Astrocyte (in vitro differentiated cells and primary cell): ENCODE measurements at places on chromosomes 3 and 15.

DNA sequence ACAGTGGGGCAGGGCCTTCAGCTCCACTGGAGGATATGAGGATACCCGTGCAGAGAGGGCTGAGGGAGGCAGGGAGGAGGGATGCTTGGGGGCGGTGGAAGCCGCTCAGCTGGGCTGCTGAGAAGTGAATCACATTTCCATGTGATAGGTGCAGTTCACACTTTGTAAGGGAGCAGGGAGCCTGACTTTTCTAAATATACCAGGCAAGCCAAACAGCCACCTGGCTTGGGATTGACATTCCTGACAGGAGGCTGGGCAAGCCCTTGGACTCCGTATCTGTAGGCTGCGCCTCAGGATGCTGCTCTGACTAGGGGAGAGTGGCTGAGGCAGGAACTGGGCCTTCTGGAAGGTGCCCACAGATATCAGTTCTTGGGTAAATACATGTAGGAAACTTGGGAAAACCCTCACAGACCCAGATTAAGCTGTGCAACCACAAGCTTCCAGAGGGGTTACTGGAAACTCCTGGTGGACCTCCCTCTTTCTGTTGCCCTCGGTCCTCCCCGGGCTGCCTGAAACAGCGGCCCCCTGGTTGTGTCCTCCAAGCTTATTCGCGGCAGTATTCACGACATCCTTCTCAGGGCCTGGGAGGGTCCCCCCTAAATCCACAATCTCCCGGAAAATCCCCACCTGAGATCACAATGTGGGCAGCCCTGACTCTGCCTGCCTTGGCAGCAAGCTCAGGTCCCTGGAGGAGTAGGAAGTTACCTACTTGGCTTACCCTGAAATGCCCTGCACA is 33.0 kb upstream of the ADCY5 start:
- DNase-seq, result no peak

GRCh38 chr3:94587291-94587690 is 524.4 kb downstream of the NSUN3 start:
- no peak for DNase-seq

- no peak for DNase-seq
Measured at GRCh38 chr3:196772897-196773296, 33.2 kb downstream of the PAK2 start.

DNA sequence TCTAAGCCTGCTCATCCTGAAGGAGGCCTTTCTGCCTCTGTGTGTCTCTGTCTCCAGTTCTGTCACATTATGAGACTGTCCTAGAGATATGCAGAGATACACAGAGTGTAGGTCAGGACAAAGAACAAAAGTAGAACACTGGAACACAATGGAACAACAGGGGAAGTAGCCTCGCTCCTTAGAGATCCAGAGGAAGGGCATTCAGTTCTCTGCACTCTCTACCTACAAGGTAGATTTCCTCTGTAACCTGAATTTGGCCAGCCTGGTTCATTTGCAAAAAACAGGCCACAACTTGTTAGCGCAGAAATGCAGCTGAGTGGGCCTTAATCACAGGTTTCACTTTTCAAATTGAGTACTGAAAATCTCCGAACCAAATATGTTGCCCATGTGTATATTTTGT is 19.4 kb downstream of the NEK10 start:
- DNase-seq, result no peak

GRCh38 chr15:52220937-52221660 is 29.9 kb upstream of the GNB5 start:
- no peak for DNase-seq

DNA sequence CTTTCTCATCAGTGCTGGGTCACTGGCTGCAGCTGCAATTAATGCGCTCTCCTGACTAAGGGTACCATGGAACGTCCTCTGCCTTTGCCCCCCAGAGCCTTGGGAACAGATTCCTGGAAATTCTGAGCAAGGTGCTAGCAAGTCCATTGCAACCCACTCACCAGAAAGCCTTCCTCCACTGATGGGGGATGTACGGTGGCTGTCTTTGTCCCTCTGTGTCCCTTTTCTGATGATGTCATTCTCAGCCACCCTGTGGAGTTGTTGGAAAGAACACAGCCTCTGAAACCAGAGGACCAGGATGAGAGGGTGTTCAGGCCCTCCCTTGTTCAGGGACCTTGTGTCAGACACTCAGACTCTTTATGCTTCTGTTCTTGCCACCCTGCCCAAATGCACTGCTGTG is 38.1 kb upstream of the ZBTB38 start:
- DNase-seq, result no peak

DNA sequence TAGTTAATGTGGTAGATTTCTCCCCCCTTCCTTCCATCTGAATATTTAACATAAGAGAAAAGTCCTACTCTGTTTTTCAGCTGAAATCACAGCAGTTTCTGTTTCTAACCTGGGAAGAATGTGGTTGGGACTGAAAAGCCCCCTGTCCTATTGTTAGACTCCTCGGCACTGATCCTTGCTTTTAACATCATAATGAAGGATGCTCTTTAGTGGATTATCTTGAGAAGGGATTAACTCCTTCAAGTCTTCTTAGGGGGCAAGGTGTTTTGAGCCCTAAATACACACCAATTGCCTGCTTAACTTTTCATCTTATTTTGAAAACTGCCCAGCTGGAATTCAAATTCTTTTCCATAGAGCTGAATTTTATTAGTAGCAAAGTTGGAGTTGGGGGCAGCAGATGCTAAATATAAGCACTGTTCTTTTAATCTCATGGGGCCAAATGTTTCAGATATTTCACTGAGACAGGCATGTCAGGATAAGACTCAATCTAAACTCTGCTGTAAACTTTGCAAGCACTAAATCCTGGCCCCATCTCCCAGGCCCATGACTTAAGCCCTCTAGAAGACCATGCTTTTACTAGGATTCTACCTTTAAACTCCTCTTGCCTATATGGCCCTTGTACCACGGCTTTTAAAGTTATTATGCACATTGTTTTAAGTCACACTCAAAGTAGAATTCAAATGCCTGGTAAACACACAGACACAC is 243.2 kb upstream of the NR2F2 start:
- no peak for DNase-seq

GRCh38 chr3:69288161-69288895 is 97.6 kb downstream of the FRMD4B start:
- DNase-seq, result no peak

DNA sequence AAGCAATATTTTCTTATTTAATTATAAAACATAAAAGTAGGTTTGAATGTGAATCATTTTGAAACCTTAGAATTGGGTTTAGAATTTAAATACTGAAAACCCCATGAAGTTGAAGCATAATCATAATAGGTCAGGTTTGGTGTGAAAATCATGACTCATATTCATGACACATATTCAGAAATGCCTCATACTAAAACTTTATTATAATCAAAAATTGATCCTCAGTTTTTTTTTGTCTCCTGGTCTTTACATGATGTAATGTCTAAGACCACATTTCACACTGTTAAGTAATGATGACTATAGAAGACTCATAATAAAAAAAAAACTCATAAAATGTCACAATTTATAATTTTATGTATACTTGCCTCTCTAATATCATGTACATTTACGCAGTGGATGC is 190.4 kb downstream of the FOXP1 start:
- DNase-seq, result peak; percentile 25

DNA sequence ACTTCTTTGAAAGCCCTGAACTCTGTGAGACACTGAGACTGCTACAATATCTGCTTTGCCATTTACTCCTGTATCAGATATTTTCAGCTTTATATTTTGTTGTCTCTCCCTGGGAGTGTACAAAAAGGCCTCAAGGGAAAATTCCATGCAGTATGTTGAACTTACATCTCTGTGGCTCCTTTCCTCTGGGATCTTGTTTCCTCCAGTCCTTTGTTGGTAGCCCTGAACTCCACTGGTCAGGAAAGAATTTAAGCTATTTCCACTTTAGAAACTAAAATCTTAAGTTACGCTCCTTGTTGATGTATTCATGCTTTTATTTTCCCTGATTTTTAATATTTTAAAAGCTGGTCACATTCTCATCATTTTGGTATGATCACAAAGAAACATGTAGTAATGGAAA is 277.9 kb downstream of the FHIT start:
- no peak for DNase-seq

DNA sequence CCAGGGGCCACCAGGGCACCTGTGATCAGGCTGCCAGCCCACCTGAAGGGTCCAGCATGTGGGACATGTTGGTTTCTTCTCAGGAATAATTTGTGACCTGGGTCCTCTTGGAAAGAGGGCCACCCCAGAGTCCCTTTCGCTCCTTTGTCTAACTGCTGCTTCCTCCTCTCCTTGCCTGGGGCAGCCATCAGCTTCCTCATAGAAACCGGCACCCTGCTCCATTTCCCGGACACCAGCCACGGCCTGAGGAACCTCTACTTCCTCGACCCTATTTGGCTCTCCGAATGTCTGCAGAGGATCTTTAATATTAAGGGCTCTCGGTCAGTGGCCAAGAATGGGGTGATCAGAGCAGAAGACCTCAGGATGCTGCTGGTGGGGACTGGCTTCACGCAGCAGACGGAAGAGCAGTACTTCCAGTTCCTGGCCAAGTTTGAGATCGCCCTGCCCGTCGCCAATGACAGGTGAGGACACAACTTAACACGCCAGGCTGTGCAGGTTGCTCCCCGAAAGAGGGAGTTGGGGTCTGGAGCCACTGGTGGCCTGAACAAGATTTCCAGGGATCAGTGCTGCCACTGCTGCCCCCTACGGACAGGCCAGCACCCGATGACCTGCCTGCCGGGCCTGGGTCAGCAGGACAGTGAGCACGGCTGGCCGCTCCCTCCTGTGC is 109.7 kb downstream of the LRRK1 start:
- DNase-seq, result no peak

DNA sequence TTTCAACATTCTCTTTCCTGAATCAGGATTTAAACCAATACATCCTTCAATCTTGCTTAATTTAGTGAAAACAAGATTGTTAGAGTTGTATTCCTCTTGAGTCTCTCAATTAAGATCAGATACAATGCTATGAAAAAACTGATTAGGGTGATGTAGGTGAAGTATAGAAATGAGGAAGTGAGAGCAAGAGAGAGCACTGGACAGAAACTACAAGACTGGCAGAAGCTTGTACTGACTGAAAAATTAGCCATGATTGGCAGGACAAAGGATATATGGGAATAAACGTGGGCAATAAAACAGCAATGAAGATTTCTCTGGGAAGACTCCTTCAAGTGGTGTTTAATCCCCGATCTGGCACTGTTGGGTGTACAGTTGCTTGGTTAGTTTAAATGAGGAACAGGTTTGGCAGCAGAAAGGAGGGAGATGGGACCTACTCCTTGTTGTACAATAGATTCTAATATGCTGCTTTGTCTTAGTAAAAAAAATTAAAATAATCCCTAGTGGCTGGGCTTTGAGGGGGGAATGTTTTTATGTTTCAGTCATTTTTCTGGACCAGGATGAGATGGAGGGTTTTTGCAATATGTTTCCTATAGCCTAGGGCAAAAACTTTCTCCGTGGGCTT is 252.7 kb downstream of the SLC9A9 start:
- DNase-seq, result no peak

GRCh38 chr3:106805625-106806024 is 571.6 kb upstream of the CCDC54 start:
- DNase-seq, result peak; percentile 56

DNA sequence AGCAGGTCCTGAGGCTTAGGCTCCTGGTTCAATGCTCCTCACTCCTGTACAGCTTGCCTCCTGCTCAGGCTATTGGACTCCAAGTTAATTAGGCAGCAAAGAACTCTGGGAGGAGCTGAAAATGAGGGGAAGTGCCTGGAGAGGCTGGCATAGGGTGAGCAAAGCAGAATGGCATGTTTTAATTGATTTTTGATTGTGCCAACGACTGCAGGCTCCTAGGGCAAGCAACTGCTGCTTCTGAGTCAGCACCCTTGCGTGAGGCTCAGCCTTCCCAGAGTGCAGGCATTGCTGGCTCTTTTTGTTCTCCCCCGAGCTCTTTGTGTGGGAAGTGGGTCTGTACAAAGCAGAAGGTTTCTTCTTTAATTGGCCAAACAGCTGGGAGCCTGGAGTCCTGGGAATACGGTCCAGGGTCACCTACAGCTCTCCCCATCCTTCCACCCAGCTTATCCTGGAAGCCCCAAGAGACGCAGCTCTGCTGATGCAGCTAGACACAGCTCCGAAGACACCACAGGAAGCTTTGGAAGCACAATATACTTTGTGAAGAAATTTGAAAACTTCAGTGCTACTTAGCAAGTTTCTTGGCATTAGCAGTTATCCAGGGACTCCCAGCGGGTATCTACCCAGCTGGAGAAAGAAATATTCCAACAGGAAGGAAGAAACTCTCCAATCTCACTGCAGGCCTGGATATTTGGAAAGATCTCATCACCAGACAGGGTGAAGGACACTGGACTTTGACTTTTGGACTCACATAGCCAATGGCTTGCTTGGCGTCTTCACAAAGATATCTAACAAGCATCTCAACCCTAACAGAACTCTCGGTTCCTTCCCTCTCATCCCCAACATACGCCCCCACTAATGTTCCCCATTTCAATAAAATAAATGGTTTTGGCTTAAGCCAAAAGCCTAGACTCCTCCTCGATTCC is 76.8 kb downstream of the BDH1 start:
- peak; percentile 68 for DNase-seq
